ENCODE measurements at places on chromosomes 2 and 18.

GRCh38 chr18:23658285-23658684 is 4.4 kb downstream of the ANKRD29 start:
- DNase-seq = no peak

DNA sequence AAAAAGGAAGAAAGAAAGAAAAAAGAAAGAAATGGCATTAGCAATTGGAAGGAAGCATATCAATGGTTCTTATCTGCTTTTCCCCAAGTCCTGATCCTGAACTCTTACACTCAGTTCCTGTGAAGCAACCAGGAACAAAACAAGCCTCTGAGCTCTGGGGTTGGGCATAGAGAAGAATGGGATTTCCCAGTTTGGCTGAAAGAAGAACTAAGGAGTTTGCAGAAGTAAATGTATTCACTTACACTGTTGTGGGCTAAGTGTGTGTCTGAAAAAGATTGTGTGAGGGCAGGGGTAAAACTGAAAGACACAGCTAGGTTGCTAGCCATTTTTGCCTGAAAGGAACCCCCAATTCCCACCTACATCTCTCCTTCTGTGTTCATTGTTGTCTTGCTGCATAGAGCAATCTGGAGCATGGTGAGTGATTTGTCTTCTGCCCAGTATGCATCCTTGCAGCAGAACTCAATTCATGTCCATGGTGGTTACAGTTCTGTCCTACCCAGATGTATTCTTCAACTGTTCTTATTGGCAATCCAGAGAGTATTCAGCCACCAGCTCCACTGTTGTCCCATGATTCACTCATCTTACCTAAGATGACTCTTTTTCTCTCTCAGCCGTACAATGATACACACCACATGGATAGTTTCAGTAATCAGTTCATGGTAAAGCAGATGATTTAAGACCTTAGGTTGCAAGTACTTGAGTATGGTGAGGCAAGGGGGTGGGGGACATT is 348.7 kb downstream of the ARHGAP15 start:
- DNase-seq = no peak

DNA sequence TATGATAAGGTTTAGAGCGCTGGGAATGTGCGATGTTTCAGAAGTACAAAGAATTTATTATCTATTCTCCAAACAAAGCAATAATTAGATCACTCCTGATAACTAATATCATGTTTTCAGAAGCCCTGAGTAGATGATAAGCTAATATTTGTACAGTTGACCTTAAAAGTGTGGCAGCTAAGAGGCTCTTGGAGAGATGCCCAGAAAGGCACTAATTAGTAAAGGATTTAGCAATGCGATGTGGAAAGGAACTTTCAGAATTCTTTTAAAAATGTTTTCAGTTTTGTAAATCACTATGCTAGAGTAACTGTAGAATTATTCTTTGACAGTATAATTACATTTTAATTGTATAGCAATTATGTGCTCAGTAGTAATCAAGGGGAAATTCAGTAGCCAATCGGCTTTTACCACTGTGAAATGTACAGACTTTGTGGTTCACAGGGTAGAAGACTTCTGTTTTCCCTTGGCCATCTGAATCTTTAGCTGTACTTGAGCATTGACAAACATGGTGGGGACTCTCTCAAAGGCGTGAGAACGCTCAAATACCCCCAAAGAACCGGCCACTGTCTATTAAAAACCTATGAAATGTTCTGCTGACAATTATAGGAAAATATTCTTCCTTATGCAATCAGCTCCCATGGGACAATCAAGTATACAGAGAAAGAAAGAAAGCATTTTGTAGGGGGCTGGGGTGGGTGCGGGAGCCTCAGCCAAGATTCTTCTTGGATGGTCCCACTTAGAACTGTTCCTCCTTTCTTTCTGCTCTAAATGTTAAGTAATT is 262.8 kb upstream of the AGAP1 start:
- no peak for DNase-seq

GRCh38 chr2:117825437-117825836 is 10.9 kb downstream of the DDX18 start:
- DNase-seq = no peak

GRCh38 chr18:59604877-59605276 is 92.3 kb downstream of the CCBE1 start:
- no peak for DNase-seq

DNA sequence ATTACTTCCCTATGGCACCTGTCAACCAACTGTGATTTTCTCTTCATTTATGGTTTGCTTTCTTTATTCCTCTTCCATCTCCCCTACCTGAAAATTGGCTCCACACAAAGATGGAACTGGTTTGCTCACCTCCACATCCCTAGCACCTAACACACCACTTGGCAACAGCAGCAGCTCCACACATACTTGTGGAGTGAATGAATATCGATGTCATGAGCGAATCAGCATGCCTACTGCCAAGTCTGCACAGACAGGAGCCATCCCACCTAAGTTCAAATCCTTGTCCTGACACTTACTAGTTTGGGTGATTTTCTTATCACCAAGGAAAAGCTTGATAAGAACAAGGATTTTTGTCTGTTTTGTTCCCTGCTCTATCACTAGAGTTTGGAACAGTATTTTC is 191.4 kb upstream of the TMEM200C start:
- DNase-seq = no peak

DNA sequence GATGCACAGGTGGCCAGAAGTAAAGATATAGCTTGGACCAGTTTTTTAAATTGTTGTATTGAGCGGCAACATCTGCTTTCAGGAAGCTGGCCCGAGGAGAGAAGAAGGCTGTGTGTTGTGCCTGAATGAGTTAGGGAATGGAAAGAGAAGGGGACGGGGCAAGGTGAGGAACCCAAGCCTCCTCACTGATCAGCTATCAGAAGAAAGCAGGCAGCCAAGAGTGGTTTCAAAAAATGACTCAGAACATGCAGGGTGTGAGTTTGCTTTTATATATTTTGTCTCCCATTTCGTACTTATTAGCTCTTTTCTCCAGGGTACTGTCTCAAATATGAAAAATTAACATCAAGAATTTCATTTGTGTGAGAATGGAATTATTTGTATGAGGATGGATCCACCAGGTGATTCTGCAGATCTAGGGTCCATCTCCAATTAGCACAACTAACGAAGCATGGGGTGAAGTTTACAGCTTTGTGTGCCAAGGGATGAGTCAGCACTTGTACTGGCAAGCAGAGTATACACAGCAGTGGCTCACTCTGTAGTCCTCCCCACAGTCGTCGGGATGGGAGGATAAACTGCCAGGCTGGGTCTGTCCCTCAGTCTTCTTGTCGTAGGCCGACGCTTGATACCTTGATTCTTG is 175.7 kb downstream of the PIEZO2 start:
- DNase-seq = no peak

- DNase-seq = no peak
Measured at GRCh38 chr2:857937-858336, 92.7 kb upstream of the SNTG2 start.

DNA sequence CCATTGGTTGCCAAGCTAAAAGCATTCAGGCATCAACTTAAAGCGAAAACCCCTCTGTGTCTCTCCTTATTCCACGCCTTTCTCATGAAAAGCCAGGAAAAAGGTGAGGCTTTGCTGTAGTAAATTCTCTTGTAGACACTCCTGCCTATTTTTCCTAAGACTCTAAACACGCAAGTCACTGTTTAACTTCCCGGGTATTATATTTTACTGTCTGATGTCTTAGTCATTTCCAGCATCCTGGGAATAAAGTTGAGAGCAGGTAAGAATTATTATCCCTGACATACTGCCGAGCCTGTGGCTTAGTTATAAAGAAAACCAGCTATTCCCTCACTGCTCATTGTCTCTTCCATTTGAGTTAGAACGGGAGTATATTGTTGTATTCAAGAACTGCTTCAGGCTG is 112.4 kb upstream of the GATA6 start:
- DNase-seq = no peak

DNA sequence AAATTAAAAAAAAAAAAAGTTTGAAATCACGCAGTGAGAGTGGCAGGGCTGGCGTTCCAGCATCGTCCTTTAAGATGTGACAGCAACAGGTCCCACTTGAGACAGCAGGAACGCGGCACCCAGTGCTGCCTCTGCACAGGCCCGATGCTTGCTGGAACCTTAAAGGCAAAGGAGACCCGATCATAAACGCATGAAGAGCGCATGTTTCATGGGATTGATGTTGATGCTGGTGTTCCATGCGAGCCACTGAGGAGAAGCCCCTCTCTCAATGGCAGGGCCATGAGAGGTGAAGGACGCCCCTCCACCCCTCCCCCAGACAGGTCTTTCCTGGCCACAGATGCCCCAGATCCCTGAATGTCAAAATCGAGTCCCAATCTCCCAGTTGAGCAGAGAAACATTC is 17.9 kb upstream of the ALPI start:
- DNase-seq = no peak

- peak; percentile 55 for DNase-seq
Measured at GRCh38 chr18:37019157-37019827, 190.4 kb downstream of the KIAA1328 start.

GRCh38 chr2:33212151-33212550 is 264.3 kb upstream of the RASGRP3 start:
- no peak for DNase-seq

DNA sequence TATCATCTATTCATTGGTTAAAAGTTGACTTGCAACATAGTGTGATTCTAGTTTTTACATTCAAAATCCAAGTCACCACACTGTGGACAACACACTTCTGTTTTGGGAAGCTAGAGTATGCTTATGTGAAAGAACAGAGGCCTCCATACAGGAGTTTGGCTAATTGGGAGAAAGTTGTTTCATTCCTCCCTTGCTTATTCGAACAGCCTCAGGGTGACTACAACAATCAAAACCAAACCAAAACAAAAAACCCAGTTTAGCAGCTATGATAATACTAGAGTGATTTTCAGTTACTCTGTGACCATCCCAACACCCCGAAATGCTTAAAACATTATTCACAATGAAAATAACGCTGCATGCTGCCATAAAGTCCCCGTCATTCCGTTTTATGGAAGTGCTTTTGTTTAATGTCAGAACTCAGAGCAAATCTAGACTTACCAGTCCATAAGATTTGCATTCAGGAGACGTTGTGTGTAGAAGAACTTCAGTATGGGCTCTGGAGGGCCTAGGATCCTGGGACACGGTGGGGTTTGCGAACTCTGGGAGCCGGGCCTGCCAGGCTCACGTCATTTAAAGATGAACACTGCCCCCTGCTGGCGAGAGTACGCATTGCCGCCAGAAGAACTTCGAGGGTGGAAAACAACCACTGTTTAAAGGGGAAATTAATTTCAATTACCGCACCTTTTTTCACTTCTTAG is 111.4 kb downstream of the FTCDNL1 start:
- DNase-seq = peak; percentile 91

DNA sequence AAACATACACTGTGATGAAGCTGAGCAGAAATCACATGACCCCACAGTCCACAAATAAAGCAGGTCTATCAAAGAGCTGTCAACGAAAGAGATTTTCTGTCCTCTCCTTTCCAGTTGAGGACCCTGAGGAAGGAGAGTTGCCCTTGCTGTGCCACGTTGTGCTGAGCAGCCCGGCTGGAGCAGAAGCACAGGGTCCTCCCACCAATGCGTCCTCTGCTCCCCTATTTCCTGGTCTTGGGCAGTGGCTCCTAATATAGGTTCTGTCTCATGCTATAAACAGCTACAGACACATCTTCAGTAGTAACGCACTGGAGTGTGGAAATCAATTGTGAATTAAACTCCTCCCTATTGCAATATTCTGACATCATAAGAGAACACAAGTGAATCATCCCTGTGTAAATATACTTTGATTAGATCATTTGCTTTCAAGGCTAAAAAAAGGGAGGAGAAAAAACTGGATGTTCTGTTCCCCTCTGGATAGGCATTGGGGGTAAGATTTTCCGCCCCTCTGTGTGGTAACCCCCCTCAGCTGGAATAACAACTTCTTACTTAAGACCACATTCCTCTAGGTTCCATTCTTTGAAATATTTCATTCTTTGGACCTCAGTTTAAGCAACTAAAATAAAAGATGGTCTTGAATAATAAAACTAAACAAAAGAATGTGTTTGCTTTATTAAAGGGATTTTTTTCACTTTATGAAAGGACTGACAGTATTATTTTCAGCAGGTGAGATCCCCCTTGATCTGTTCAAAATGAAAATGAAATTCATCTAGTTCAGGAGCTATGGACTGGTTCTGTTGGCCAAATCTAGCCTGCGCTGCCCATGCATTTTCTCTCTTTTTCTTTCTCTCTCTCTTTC is 8.3 kb upstream of the RHOB start:
- no peak for DNase-seq

DNA sequence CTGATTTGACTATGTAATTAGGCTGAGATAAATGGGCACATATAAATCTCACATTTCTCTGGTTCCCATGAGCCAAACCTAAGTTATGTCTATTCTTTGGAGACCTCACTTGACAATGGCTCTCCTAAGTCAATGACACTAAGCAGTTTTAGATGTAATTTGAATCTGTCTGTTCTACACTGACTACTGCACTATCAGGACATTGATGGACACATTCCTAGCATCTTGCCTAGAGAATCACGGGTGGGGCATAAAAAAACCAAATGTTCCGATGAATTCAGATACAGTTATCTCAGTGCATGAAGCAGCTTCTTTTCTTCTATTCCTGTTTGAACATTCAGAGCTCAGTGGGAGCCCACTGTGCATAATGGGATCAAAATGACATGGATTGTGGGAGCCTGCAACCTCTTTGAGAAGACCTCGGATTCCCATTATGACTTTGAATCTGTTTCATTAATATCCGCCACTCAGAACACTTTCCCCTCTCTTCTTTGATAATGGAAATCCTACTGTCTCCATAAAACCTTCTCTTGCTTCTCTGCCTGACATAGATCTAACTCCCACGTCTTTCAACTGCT is 110.8 kb downstream of the FSHR start:
- no peak for DNase-seq

DNA sequence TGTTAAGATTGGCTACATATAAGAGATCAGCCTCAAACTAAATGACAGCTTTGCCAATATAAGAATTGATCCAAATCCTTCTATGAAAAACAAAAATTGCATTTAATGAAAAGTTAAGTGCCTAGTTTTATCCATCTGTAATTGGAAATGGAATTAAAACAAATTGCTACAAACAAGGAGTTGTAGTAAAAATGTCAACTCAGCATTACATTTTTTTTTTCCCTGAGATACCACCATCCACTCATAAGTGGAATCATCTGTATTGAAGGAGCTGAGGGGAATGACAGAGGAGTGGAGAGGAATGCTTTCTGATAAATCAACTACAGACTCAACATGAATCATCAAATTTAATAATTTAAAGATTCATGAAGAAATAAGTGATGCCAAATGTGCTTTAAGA is 601.8 kb downstream of the TMEM182 start:
- DNase-seq = no peak

GRCh38 chr18:31680831-31681568 is 3.4 kb downstream of the B4GALT6 start:
- DNase-seq = peak; percentile 43

DNA sequence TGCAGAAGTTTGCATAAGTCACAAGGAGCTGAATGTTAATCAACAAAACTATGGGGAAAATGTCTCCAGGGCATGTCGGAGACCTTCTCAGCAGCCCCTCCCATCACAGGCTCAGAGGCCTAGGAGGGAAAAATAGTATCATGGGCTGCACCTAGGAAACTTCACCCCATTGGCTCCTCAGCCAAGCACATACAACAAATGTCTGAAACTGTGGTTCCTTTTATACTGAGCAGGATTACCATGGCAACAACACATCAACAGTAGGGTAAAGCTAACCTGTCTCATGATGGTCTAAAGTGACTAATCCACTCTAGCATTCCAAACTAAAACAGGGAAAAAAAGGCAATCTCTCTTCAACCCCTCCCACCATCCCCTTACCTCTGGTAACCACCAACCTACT is 3.2 kb upstream of the NEMP2 start:
- DNase-seq = no peak
